ENCODE measurements at places on chromosomes 12 and 14. TPM values are rescaled to one million over a fixed set of nuclear protein-coding genes. Genes with fewer than 3 reads are reported as not detected.
A peak's percentile ranks its signal among the peaks of the same experiment; 100 is the strongest.

- no peaks in the 10 kb centered on the region for H3K36me3 ChIP-seq
- H3K27ac ChIP-seq = no peak overlapping the region
- DNase-seq = no peak
Observed at GRCh38 chr12:8556531-8557097, 15.9 kb upstream of the CLEC4E start.

DNA sequence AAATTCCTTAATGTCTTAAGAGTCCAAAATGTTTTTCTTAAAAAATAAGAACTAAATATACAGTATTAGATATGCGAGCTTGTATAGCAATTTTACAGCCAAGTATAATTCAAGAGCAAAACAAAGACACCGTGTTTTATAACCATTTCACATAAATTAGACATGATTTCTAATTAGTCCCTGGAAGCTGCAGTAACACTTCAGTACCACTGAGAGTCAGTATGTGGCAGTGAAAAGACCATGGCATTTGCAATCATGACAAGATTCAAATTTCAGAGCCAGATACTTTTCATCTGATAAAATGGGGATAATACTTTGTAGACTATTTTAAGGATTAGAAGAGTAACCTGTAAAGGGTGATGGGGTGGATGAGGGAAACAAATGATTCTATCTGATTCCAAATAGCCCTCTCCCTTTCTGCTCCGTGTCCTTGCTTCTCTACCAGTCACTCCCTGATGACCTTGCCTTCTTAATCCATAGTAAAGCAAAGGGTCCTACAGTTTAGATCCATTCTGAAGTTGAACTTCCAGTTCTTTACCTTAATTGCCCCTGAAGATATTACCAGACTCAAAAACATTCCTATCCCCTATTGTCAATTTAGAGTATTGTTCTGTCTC is 145.4 kb upstream of the ABCD2 start:
- no peaks in the 10 kb centered on the region for H3K4me1 ChIP-seq
- DNase-seq = no peak
- H3K4me3 ChIP-seq = no peak overlapping the region
- H3K36me3 ChIP-seq = no peaks in the 10 kb centered on the region
- no peak overlapping the region for H3K27ac ChIP-seq

- no peaks in the 10 kb centered on the region for H3K36me3 ChIP-seq
- no peak overlapping the region for H3K27ac ChIP-seq
- no peaks in the 10 kb centered on the region for H3K27me3 ChIP-seq
Observed at GRCh38 chr12:57622293-57623245, 10.4 kb downstream of the B4GALNT1 start.

DNA sequence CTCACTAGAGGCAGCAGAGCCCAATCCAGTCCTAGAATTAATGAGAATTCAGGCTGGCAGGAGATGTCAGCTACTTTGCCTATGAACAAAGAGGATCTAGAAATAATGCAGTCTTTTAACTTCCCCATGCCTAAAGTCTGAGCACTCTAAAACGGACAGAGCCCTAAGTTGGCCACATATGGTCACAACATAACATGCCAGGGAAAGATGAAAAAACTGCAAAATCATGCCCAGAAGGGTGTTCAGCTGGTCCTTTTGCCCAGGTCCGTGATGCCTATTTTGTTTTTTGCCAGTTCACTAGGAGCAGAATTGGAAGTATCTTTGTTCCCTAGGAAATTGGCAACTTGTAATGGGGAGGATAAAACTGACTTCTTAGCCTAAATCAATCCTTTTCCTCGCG is 20.3 kb upstream of the LMNTD1 start:
- no peaks in the 10 kb centered on the region for H3K36me3 ChIP-seq
- no peak overlapping the region for H3K4me3 ChIP-seq
- no peaks in the 10 kb centered on the region for H3K4me1 ChIP-seq
- no peaks in the 10 kb centered on the region for H3K27me3 ChIP-seq

- no peaks in the 10 kb centered on the region for H3K27me3 ChIP-seq
- no peak overlapping the region for H3K4me3 ChIP-seq
- H3K36me3 ChIP-seq = no peaks in the 10 kb centered on the region
- DNase-seq = no peak
- H3K4me1 ChIP-seq = no peaks in the 10 kb centered on the region
- H3K27ac ChIP-seq = no peak overlapping the region
Observed at GRCh38 chr12:132807295-132808092, 21.2 kb downstream of the GOLGA3 start.

DNA sequence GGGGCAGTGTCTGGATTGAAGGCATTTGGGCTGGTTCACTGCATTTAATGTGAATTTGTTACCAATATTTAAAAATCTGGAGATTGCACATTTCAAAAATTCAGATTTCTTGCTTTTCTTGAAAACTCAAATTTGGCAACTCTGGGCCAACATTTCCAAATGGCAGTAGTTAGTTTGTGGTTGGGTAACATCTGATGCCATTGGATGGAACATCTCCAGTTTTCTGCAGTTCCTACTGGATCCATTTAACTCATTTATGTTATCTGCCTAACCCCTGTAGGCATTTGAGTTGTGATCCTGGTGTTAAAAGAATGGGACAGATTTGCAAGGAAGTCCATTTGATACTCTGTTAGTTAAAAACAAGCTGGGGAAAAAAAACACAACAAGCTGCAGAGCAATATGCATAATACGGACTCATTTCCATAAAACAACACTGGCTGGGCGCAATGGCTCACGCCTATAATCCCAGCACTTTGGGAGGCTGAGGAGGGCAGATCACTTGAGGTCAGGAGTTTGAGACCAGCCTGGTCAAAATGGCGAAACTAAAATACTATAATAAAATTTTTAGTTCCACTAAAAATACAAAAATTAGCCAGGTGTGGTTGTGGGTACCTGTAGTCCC is 7.9 kb downstream of the EIF2B2 start:
- peak overlapping the region; percentile 68 for H3K27ac ChIP-seq
- DNase-seq = no peak
- H3K4me1 ChIP-seq = peaks cover 17% of the 10 kb centered on the region

Gene RNASE3
- total RNA-seq = not detected

Gene KERA
- total RNA-seq = 1.3 TPM

Gene CISTR
- not detected for total RNA-seq

Gene P2RX2
- not detected for total RNA-seq
